ENCODE measurements at places on chromosomes 1 and 21. TPM values are rescaled to one million over a fixed set of nuclear protein-coding genes. Genes with fewer than 3 reads are reported as not detected.

SYTL1 gene
- 113 TPM for total RNA-seq

RPL22 gene
- 439 TPM for total RNA-seq

DNA sequence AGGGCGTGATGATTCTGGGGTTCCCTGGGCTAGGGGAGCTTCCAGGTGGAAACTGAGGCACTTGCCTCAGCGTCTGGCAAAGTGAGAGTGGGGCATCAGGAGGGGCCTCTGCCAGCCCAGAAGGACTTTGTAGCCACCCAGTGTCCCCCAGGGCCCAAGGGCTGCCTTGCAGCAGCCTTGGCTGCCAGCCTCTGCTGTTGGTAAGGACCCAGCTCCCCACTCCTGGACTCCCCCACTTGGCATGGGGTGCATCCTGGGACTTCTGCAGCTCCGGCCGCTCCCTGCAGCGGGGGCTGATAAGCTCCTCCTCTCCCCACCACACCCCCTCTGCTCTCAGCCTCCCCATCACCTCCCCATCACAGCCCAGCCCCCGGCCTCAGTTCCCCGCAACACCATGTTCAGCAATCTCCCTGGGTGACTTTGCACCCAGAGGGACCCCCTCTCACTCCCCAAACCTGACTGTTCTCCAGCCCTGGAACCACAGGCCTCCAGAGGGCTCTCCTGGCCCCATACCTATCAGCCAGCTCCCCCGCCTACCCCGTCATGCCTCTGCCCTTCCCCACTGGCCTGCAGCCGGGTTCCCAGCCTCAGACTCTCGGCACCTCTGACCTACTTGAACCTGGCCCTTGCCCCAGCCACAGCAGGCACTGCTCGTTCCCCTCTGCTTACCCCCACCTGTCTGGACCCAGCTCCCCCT is 113.0 kb downstream of the CRYAA start:
- no peak for ATAC-seq

OPRD1 gene
- not detected for total RNA-seq

DNA sequence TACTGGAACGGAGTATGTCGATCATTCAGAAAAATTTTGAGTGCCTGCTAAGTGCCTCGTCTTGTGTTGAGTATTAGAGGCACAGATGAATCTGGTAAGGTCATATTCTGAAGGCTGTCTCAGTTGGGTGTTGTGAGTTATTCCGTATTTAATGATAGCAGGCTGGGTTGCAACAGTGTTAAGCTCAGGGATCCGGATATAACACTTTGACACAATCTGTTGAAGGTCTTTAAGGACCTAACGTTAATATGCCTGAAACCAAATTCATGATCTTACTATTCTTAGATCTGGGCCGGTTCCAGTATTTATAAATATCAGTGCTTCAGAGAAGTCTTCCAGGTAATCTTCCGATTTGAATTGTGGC is 555 bp downstream of the PRPF38A start:
- no peak for ATAC-seq

WNT9A gene
- 3.1 TPM for total RNA-seq

CD160 gene
- total RNA-seq = not detected

GRCh38 chr1:43074244-43074643 is 97.8 kb downstream of the EBNA1BP2 start:
- ATAC-seq = no peak

DNA sequence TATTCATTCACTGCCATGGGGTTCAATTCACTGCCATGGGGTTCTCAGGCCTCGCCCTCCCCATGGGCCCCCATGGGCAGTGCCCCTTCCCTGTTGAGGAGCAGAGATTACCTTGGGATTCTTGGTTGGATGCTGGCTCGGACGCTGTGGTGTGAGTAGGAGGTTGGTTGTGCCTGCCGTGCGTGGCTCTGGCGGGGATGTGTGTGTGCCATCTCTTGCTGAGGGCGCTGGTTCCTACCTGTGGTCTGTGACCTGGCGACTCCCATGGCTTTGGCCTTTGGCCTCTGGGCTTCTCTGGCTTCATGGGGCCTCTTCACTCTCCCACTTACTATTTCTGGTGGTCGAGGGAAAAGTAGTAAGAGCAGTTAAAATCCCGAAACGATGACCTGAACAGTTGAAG is 42.1 kb downstream of the PCNT start:
- ATAC-seq = no peak

ACBD6 gene
- total RNA-seq = 24.2 TPM

DNA sequence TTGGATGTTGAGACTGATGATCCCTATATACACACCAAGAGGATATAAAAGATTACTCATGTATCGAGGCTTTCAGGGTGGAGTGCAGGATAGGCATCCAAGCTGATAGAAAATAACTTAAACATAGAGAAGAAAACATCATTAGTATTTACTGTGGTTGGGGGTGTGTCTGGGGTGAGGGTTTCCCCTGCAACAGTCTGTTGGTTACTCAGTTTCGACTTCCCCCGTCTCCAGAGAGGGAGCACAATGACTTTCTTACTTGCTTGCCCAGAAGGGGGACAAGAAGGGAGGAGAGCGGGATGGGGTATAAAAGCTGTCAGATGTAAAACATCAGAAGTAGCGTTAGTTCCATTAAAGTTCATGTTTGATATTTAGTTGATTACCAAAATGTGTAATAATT is 717.4 kb upstream of the ZP4 start:
- peak; percentile 42 for ATAC-seq

- peak; percentile 96 for ATAC-seq
Observed at GRCh38 chr1:214261206-214262123, 19.5 kb upstream of the SMYD2 start.

All from esophagus mucosa (tissue), 1 donor.